ENCODE measurements at places on chromosomes 11 and 22.

- DNase-seq: no peak
These were observed 10.2 kb upstream of the LTO1 start for GRCh38 chr11:69685348-69685747.

- no peak for DNase-seq
These were observed 5.1 kb upstream of the LMO1 start for GRCh38 chr11:8268530-8269400.

DNA sequence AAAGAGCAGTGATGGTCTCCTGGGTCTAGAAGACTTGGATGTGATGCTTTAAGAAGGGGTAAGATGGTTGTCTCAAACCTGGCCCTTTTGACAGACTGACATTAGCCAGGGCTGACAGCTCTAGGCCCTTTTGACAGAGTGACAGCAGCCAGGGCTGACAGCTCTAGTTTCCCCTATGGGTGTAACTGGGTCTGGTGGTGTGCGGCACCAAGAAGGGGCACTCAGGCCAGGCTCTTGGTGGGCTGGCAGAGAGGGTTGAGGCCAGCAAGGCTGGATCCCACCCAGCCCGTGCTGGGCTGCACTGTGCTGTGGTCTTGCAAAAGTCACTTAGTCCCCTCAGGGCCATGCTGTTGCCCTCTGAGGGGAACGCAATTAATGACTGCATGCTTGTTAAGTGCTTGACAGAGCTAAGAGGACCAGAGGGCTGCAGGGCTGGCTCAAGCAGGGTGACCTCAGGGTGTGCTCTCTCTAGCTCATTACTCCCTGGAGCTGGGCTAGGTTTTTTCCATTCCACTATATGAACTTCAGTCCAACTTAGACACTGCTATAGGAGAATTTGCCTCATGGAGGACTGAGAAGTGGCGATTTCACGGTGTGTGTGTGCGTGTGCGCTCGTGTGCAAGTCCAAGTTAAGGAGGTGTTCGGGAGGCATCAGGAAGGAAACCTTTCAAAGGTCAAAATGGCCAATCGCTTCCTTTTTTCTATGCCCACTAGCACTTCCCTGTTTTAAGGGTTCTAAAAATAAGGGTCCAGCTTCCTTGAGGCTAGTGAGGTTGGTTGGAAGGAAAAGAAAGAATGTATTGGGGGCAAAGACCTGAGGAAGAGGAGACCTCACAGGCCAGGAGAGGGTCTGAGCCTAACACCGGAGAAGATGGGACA, 4.4 kb downstream of the UBASH3B start:
- DNase-seq: no peak

DNA sequence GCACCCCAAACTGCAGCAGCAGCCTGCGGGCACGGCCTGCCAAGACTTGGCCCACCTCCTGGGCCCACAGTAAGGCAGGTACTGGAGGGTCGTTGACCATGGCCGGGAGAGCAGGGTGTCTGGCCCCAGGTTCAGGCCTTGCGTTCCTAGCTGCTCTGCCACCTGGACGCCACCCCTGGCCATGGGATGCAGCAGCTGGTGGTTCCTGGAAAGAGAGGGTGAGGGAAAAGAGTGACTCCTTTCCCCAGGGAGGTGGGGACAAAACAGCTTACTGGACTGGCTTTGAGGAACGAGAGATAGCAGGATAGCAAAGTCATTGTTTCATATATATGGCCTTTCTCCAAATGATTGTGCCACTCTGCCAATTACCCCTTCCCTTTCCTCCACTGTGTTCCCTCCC, 1.8 kb downstream of the BSCL2 start:
- no peak for DNase-seq

- no peak for DNase-seq
These were observed 251.3 kb downstream of the SBF2 start for GRCh38 chr11:10042699-10043098.

GRCh38 chr22:20937031-20937793, 20.0 kb downstream of the CRKL start:
- DNase-seq: no peak
